ENCODE measurements at places on chromosomes 7 and 10.

GRCh38 chr7:128137181-128137580, 103.9 kb upstream of the LEP start:
- H3K4me3 ChIP-seq, result no peak overlapping the region
- peaks cover 2% of the 10 kb centered on the region for H3K4me1 ChIP-seq
- DNase-seq, result peak; percentile 16
- H3K27ac ChIP-seq, result no peak overlapping the region
- H3K36me3 ChIP-seq, result no peaks in the 10 kb centered on the region
- H3K27me3 ChIP-seq, result peaks cover 37% of the 10 kb centered on the region

- no peaks in the 10 kb centered on the region for H3K36me3 ChIP-seq
- H3K27ac ChIP-seq, result no peak overlapping the region
- H3K27me3 ChIP-seq, result no peaks in the 10 kb centered on the region
- no peaks in the 10 kb centered on the region for H3K4me1 ChIP-seq
These were observed 37.0 kb upstream of the MINDY3 start for GRCh38 chr10:15897287-15897686.

DNA sequence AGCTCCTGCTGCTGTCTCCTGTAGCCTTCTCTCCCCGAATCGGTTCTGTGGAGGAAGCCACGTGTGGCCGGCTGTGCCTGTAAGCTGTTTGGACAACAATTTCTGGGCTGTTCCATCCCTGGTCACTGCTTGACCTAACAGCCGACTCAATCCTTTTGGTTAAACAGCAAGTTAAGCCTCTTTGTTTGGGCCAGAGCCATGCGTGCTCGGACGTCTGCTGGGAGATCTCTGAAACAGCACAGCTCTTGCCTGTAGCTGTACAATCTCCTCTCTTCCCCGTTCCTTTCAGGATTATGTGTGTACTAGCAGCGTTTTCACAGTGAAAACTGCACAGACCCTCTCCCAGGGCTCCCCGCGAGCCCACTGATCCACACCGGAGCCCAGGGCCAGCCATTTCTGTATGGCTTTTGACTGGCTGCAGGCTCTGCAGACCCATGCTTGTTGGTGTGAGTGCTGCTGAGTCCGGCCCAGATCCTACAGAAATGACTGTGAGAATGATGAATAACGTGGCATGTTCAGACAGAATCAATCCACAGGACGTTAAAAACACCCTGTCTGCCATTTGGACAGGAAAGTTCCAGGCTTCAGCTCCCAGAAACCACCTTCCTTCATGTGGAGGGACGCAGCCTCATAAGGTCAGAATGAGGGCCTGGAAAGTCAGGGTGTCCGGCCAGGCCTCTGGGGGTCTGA, 428.6 kb upstream of the ADARB2 start:
- no peak for DNase-seq
- no peaks in the 10 kb centered on the region for H3K4me1 ChIP-seq
- H3K36me3 ChIP-seq, result no peaks in the 10 kb centered on the region
- H3K4me3 ChIP-seq, result no peak overlapping the region
- H3K27me3 ChIP-seq, result no peaks in the 10 kb centered on the region

GRCh38 chr7:98228801-98229200, 17.6 kb downstream of the BHLHA15 start:
- H3K27ac ChIP-seq, result no peak overlapping the region
- peaks cover 3% of the 10 kb centered on the region for H3K36me3 ChIP-seq
- no peaks in the 10 kb centered on the region for H3K27me3 ChIP-seq
- no peak for DNase-seq
- H3K4me1 ChIP-seq, result no peaks in the 10 kb centered on the region

- H3K4me1 ChIP-seq, result peaks cover 19% of the 10 kb centered on the region
- DNase-seq, result no peak
- H3K27me3 ChIP-seq, result no peaks in the 10 kb centered on the region
- no peak overlapping the region for H3K4me3 ChIP-seq
- no peaks in the 10 kb centered on the region for H3K36me3 ChIP-seq
- no peak overlapping the region for H3K27ac ChIP-seq
These were observed 52.7 kb downstream of the EEPD1 start for GRCh38 chr7:36205803-36206202.

DNA sequence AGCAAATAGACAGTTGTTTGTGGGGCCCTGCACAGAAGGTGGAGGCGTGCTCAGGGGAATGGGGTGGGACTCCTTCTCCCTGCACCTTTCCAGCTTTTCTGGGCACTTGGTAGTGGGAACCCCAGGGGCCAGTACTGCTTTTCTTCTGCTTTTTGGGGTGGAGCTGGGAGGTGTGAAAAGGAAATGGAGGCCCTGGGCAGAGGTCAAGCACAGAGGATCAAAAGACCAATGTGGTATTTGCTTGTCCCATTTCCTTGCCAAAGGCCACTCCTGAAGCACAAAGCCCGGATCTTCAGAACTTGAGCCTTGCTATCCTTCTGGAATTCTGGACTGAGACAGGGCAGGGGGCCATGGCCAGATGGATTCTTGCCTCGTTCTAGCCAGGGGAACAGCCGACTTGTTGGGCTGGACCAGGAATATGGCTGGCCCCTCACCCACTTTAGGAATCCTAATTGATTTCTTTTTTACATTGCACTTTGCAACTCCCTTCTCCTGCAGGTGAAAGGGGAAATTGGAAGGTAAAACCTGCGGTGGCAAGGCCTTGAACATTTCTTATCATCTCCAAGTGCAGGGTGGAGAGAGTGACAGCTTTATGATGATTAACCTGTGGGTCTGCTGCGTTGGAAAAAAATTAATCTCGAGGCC, 26.5 kb downstream of the ADRA2A start:
- no peak overlapping the region for H3K27ac ChIP-seq
- no peak for DNase-seq
- no peaks in the 10 kb centered on the region for H3K4me1 ChIP-seq
- no peaks in the 10 kb centered on the region for H3K36me3 ChIP-seq
- no peak overlapping the region for H3K4me3 ChIP-seq

- H3K36me3 ChIP-seq, result no peaks in the 10 kb centered on the region
These were observed 58.5 kb downstream of the CADPS2 start for GRCh38 chr7:122827763-122828162.

GRCh38 chr10:15789793-15790525, 70.2 kb upstream of the ITGA8 start:
- DNase-seq, result peak; percentile 96
- H3K4me1 ChIP-seq, result peaks cover 8% of the 10 kb centered on the region
- peaks cover 2% of the 10 kb centered on the region for H3K36me3 ChIP-seq
- H3K27ac ChIP-seq, result peak overlapping the region; percentile 39
- no peaks in the 10 kb centered on the region for H3K27me3 ChIP-seq

- peaks cover 8% of the 10 kb centered on the region for H3K4me1 ChIP-seq
- peak; percentile 78 for DNase-seq
- H3K4me3 ChIP-seq, result no peak overlapping the region
- no peaks in the 10 kb centered on the region for H3K27me3 ChIP-seq
These were observed 9.8 kb upstream of the LAMB1 start for GRCh38 chr7:108012499-108013430.

Data from fibroblast of lung (primary cell).